M059J (cell line): ENCODE measurements at places on chromosomes 1 and 21.

DNA sequence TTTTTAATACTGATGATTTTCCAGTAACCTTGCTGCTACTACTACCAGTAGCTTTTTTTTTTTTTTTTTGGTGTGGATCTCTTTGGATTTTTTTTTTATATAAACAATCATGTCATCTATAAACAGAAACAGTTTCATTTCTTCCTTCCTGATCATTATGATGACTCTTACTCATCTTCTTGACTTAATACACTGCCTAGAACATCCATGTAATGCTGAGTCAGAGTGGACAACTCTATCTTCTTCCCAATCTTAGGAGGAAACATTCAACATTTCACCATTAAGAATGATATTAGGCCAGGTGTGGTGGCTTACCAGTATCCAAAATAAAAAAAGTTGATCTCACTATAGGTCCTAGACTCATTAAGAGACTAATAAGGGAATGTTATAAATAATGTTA is 69.1 kb downstream of the RUSC1 start:
- DNase-seq = peak; percentile 35

- DNase-seq = no peak
Measured at GRCh38 chr1:9601942-9602793, 13.5 kb downstream of the TMEM201 start.

DNA sequence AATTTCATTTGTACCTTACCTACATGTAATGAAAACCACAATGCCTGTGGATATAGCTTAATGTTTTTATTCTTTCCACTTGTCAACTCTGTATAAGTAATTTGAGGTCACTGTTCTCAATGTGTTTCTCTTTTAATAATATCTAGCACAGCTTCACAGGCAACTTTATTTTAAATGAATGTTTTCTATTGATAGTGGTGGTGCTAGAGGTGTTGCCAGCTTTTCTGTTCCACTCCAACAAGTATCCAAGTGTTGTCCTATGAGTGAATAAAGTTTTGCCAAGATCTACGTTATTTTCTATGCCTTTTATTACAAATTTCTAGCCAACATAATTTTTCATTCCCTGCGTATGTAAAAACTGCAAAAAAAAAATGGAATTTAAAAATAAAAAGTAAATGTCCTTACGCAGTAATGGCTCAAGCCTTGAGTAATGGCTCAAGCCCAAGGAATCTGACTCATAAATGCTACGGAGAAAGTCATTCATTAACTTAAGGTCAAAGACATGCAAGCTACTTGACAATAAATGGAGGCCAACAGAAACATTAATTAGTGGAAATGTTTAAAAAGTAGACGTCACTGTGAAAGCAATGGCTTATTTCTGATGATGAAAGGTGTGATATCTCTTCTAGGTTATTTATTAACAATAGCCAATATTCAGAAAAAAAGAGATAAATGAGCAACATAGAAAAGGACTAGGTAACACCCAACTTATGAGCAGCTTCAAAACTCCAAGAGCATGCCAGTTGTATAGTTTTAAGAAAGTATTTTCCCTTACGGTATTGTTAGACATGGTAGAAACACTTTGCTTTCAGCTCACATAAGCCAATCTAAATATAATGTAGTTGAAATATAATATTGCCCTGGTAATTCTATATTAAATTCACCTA is 71.4 kb downstream of the SLC44A5 start:
- DNase-seq = peak; percentile 41

DNA sequence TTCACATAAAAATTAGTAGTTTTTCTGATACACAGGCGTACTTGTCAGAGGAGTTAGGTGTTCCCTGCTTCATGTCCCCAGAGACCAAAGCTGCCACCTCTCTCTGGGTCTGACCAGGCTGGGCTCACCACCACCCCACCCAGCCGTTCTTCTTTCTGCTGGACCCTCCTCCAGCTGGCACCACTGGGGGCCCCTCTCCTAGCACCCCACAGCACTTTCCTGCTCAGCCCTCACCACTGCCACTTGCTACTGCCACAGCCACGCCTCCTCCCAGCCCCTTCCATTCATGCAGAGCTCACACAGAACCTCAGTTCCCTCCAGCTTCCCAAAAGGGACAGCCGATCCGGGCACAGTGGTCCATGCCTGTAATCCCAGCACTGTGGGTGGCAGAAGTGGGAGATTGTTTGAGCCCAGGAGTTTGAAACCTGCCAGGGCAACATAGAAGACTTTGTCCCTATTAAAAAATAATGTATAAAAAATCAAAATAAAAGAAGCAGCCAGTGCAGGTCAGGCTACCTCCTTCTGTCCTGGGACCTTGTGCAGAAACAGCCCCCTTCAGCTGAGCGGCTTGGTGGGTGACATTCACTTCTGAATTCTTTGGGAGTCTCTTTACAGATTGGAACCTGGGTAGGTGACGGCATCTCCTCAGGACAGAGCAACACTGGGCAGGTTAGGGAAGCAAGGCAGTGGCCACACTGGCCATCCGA is 208.3 kb downstream of the TOMM20 start:
- DNase-seq = no peak

GRCh38 chr1:232101231-232101630 is 474.6 kb downstream of the DISC1 start:
- no peak for DNase-seq

- DNase-seq = peak; percentile 94
Measured at GRCh38 chr1:198598796-198599321, 40.0 kb upstream of the PTPRC start.

GRCh38 chr1:100290291-100290690 is 24.3 kb downstream of the RTCA start:
- DNase-seq = no peak

DNA sequence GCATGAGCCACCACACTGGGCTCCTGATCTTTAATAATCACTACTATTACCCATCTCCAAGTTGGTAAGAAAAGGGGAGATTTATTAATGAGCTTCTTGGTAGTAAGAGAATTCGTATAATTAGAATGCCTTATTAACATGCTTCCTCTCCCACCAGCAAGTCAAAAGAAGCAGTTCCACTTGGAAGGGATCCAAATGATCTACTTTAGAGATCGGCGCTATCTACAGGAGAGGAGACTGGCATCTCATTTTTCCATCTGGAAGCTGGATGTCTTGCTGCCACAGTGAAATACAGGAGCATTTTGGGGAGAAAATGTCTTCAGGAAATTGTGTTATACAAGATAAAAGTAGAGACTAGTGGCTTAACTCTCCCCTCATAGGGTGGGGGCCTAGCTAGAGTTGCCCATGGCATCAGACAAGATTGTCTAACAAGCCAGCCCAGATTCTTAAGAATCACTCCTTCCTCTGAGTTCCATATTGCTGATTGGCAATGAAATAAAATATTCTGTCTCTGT is 33.6 kb upstream of the CAMSAP2 start:
- DNase-seq = no peak

GRCh38 chr1:86183810-86184209 is 27.2 kb upstream of the COL24A1 start:
- DNase-seq = no peak

- DNase-seq = no peak
Measured at GRCh38 chr1:54786778-54787177, 14.3 kb downstream of the TTC22 start.

GRCh38 chr1:171790318-171790717 is 8.9 kb downstream of the METTL13 start:
- DNase-seq = no peak

DNA sequence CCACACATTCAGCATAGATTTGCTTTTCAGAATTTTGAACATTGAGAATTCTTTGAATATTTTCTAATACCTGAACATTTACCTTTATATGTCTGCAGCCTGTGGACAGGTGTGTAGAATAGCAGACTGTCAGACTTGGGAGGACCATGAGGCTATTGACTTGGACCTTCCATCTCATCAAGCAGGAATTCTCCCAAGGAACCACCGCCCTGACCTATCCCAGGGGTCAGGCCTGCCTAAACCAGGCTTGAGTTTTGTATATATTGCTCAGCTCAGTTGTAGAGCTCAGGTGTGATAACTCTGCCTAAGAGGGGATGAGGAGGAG is 53.2 kb downstream of the RUNX1 start:
- no peak for DNase-seq

DNA sequence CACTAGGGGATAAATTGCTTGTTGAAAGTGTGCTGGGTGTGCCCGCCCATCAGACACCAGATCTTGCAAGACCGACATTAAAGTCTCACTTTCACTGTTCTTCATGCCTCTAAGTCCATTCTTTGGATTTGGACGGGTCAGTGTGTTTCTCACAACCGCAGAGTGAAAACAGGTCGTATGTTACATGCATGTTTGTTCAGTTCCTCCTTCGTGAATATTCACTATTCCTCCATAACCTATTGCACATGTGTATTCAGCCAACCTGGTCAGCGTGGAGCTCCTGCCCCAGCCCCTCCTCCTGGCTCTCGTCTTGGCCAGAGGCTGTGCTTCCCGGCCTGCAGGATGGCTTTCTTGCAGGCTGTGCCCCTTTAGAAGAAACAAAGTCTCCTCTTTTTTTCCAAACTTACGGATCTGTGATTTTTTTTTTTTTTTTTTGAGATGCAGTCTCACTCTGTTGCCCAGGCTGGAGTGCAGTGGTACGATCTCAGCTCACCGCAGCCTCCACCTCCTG is 2.2 kb upstream of the KRTAP10-6 start:
- DNase-seq = no peak

DNA sequence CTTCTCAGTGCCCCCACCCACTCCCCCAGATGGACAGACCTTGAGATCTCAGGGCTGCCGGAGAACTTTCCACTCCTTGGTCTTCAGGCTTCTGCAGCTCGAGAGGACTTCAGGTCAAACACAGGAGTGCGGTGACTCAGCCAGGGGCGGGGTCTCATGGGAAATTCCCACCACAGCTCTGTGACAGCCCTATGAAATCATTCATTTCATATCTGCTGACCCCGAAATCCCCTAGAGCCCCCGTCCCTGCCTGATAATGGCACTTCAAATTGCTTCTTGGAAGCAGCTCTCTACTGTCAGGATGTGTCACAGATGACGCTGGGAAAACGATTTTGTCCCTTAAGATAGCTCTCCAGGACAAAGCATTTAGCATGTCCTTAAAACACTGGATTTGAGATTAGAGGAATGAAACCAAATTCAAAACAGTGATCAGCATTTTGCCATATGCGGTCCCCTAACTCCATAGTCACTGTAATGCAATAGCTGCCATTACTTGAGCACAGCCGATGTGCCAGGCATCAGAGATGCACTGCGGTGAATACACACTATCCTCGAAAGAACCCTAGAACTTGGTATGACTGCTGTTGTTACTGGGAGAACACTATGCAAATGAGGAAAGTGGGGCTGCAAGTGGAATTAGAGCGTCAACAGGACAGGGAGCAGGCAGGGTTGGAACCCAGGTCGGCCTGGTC is at the start of gene TNFRSF9:
Gene TNFRSF9, minus strand, starts transcription at position 95 of the 692 bp plus-strand sequence. CDS start 845 bp downstream, outside the sequence.
- DNase-seq = peak; percentile 70

GRCh38 chr1:31381394-31382294 is 8.8 kb upstream of the FABP3 start:
- peak; percentile 47 for DNase-seq

GRCh38 chr1:47759936-47760629 is 237.1 kb downstream of the TRABD2B start:
- no peak for DNase-seq

DNA sequence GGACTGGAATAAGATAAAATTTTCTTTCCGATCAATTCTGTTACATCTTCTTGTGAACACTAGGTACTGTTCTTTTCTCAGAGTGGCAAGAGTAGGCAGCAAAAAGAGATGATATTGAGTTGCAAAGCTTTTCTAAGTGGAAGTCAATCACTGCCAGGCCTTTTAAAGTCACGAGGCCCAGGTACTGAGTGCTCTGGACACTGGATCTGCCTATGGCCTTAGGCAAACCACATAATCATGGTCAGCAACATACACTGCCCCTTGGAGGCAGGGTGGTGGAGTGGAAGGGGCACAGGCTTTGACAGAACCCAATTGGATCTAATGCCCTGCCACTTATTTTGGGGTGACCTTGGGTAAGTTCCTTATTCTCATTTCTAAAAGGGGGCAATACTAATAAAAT is 41.5 kb downstream of the TSEN15 start:
- no peak for DNase-seq

DNA sequence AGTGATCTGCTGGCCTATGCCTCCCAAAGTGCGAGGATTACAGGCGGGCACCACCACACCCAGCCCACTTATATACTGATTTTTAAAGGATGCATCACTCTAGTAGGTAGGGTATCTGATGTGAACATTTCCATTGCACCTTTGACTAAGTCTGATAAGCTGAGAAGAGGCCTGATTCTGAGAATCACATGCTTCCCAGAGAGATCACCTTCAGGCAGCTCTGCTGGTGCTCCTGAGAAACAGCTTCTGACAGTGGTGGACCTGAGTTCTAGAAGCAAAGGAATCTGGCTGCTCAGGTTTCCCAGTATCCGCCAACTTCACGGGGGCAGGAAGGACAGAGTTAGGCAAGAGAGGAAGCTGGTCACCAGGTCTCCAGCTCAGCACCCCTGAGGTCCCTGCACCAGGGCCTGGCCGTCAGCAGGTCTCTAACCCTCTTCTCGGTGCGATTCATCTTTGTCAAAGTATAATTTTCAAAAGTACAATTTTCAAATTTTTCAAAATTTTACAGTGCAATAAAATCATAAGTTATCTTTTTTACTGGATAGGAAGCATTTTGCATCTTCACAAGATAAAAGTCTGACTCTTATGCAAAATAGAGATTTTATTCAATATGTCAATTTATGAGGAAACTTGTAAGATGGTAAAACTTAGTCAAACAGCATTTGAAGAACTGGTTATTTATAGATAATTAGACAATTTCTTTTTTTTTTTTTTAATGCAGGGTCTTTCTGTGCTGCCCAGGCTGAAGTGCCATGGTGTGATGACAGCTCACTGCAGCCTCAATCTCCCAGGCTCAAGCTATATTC is 25.8 kb upstream of the MPZL1 start:
- DNase-seq = no peak

DNA sequence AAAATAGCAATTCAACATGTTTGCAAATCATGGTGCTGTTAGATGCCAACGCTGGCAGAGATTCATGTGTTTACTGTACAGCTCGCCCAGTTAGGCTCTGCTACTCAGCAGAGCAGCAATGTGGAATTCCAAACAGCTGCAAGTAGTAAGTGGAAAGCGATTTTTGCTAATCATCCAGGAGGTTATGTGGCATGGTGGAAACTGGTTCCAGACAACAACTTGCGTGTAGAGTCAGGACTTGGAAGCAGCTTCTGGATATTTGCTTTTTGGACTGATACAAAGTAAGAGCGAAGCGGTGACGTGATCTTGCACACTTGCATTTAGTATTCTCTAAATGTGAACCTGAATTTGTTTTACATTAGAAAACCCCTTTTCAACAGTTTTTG is 27.1 kb upstream of the HHAT start:
- DNase-seq = no peak

- peak; percentile 71 for DNase-seq
Measured at GRCh38 chr1:78038491-78038939, 7.3 kb upstream of the GIPC2 start.

- DNase-seq = no peak
Measured at GRCh38 chr1:70671006-70671405, 259.9 kb downstream of the CTH start.

GRCh38 chr1:160708801-160709200 is 2.8 kb downstream of the CD48 start:
- no peak for DNase-seq
